ENCODE measurements at places on chromosomes 3 and 15. TPM values are rescaled to one million over a fixed set of nuclear protein-coding genes. Genes with fewer than 3 reads are reported as not detected.

The FBN1 gene
- total RNA-seq, result 0.79 TPM

The CCR3 gene
- not detected for total RNA-seq

The GATM gene
- total RNA-seq, result 1.2 TPM

The AADAC gene
- not detected for total RNA-seq

DNA sequence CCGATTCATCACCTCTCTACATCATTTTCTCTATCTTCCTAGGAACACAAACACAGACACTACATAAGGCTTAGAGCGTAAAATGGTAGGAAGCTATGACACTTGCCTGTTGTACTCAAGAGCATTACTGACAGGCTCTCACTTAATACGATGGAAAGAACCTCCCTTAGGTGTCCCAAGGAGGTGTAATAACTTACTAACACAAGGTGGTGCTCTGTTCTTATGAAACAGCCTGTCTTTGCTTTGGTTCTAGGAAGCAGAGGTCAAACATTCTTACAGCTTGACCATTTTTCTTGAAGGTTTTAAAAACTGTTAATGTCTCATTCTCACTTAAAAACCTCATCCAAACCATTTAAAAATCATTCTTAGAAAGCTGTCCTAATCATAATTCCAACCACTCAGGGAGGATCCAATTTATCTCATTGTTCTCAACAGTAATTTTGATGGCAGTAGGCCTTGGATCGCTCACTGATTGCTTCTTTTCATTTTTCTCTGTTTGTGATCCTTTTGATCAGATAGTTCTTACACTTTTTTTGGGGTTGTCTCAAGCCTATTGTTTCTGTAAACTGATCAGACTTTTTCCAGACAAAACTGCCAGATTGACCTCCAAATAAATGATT is 317.8 kb upstream of the AGTR1 start:
- no peaks in the 10 kb centered on the region for H3K4me1 ChIP-seq
- H3K27ac ChIP-seq, result no peak overlapping the region
- H3K36me3 ChIP-seq, result no peaks in the 10 kb centered on the region
- no peak for DNase-seq

DNA sequence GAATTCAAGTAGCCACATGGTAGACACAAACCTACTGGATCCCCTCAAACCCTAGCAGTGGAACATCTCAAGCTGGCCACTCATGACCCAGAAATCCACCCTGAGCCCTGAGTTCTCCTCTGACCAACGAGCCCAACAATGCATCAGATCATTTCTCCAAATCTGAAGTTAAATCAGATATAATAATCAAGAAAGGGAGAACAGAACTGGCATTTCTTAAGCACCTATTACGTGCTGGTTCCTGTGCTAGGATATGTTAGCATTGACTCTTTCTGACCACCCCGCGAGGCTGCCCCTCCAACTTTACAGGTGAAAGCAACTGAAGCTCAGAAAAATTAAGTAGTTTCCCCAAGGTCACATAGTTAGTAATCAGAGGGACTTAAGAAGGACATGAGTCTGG is 51.5 kb upstream of the CCDC174 start:
- DNase-seq, result no peak
- H3K4me1 ChIP-seq, result no peaks in the 10 kb centered on the region
- peaks cover 4% of the 10 kb centered on the region for H3K36me3 ChIP-seq
- no peak overlapping the region for H3K27ac ChIP-seq
- H3K4me3 ChIP-seq, result no peak overlapping the region

GRCh38 chr3:42936157-42936981 is 30.4 kb downstream of the ZNF662 start:
- DNase-seq, result no peak
- H3K36me3 ChIP-seq, result no peaks in the 10 kb centered on the region
- H3K27me3 ChIP-seq, result no peaks in the 10 kb centered on the region
- no peak overlapping the region for H3K4me3 ChIP-seq
- no peak overlapping the region for H3K27ac ChIP-seq

DNA sequence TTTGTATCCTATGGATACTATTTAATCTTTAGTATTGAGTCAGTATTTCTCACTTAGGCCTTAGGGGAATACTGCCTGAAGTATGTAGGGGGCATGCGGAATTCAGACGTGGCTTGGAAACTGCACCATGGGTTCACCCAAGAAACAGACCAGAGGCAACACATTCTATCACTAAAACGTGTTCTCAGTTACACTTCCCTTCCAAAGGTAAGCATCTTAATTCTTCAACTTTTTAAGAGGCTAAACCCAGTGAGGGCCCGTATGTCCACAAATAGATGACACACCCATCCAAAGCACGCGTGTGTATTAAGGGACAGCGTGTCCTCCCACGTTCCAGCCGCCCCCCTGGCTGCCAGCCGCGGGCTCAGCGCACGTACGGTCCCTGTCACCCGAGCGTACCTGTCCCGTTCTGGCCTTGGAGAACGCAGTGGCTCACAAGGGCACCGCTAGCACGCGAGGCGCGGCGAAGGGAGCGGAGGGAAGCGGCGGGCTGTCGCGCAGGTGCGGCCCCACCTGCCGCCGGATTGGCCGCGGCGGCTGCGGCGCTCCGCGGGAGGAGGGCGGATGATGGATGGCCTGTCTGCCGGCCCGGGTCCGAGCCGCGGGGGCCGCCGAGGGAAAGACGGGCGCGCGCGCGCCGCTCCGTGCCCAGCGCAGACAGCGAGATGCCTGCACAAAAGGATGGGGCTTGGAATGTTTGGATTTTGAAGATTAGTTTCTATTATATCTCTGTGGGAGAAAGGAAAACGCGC is 1003.9 kb upstream of the NR2F2 start:
- no peaks in the 10 kb centered on the region for H3K4me1 ChIP-seq
- H3K27ac ChIP-seq, result no peak overlapping the region
- no peak for DNase-seq
- no peaks in the 10 kb centered on the region for H3K36me3 ChIP-seq

GRCh38 chr15:47803767-47804166 is 86.5 kb downstream of the SEMA6D start:
- H3K27me3 ChIP-seq, result peaks cover 5% of the 10 kb centered on the region
- H3K4me3 ChIP-seq, result no peak overlapping the region
- H3K27ac ChIP-seq, result no peak overlapping the region

DNA sequence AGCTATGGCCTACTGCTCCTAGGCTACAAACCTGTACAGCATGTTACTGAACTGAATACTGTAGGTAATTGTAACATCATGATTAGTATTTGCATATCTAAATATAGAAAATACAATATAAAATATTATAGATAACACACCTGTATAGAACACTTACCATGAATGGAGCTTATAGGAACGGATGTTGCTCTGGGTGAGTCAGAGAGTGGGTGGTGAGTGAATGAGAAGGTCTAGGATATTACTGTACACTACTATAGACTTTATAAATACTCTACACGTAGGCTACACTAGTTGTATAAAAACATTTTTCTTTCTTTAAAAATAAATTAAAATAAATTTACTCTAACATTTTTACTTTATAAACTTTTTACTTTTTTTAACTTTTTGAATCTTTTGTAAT is 224.0 kb upstream of the CBLB start:
- peaks cover 12% of the 10 kb centered on the region for H3K4me1 ChIP-seq
- no peak overlapping the region for H3K4me3 ChIP-seq
- H3K36me3 ChIP-seq, result no peaks in the 10 kb centered on the region
- H3K27me3 ChIP-seq, result no peaks in the 10 kb centered on the region
- peak; percentile 8 for DNase-seq

DNA sequence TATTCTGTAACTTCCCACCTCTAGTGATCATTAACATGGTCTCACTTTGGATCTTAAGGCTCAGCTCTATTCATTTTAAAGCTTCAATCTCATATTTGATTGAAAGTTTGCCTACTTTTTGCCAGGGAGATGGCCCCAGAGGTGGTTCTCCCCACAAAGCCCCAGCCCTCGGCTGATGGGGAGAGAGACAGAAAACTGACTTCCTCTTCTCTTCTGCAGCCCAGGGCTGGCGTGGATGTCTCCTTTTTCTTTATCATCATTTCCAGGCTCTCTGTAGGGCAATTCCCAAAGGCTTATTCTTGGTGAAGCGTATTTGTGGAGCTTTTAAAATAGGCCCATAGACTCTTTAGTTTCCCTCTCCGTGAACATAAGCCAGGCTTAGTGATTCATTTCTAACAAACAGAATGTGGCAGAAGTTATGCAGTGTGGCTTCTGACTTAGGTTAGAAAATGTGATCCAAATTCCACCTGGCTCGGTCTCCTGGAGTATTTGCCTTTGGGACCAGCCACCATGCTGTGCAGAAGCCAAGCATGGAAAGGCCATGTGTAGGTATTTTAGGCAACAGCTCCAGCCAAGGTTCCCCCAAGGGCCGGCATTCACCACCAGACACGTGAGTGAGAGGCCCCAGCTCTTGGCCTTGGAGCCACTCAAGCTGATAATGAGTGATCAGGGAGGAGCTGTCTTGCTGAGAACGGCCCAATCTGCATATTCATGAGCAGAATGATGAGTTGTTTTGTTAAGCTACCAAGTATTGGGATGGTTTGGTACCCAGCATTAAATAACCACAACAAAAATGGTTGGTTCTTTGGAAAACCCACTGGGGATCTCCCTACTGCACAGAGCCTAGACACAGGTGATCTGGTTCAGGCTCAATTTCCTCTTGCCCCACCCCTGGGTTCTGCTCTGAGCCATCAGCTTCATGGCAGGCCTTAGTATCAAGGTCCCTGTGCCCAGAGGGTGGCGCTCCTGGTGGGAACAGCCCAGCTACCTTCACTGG is 353.2 kb upstream of the PROK2 start:
- no peaks in the 10 kb centered on the region for H3K36me3 ChIP-seq
- H3K4me3 ChIP-seq, result peak overlapping the region; percentile 66
- peaks cover 75% of the 10 kb centered on the region for H3K4me1 ChIP-seq
- H3K27me3 ChIP-seq, result peaks cover 5% of the 10 kb centered on the region
- peak overlapping the region; percentile 74 for H3K27ac ChIP-seq

GRCh38 chr3:117958027-117958426 is 1076.6 kb downstream of the IGSF11 start:
- H3K36me3 ChIP-seq, result no peaks in the 10 kb centered on the region
- no peaks in the 10 kb centered on the region for H3K27me3 ChIP-seq
- H3K4me3 ChIP-seq, result no peak overlapping the region
- no peak overlapping the region for H3K27ac ChIP-seq

- H3K27ac ChIP-seq, result no peak overlapping the region
- no peak overlapping the region for H3K4me3 ChIP-seq
- no peaks in the 10 kb centered on the region for H3K36me3 ChIP-seq
- peaks cover 50% of the 10 kb centered on the region for H3K27me3 ChIP-seq
- H3K4me1 ChIP-seq, result peaks cover 10% of the 10 kb centered on the region
These were observed 61.0 kb upstream of the PPARG start for GRCh38 chr3:12227833-12228232.

DNA sequence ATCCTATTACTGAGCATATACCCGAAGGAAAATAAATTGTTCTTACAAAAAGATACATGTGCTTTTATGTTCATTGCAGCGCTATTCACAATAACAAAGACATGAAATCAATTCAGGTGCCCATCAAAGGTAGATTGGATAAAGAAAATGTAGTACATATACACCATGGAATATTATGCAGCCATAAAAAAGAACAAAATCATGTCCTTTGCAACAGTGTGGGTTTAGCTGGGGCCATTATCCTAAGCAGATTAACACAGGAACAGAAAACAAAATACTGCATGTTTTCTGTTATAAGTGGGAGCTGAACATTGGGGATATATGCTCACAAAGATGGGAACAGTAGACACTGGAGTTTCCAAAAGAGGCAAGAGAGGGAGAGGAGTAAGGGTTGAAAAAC is 42.5 kb downstream of the SGO1 start:
- no peaks in the 10 kb centered on the region for H3K27me3 ChIP-seq
- H3K36me3 ChIP-seq, result peaks cover 12% of the 10 kb centered on the region
- no peak overlapping the region for H3K4me3 ChIP-seq
- no peak overlapping the region for H3K27ac ChIP-seq
- DNase-seq, result no peak

DNA sequence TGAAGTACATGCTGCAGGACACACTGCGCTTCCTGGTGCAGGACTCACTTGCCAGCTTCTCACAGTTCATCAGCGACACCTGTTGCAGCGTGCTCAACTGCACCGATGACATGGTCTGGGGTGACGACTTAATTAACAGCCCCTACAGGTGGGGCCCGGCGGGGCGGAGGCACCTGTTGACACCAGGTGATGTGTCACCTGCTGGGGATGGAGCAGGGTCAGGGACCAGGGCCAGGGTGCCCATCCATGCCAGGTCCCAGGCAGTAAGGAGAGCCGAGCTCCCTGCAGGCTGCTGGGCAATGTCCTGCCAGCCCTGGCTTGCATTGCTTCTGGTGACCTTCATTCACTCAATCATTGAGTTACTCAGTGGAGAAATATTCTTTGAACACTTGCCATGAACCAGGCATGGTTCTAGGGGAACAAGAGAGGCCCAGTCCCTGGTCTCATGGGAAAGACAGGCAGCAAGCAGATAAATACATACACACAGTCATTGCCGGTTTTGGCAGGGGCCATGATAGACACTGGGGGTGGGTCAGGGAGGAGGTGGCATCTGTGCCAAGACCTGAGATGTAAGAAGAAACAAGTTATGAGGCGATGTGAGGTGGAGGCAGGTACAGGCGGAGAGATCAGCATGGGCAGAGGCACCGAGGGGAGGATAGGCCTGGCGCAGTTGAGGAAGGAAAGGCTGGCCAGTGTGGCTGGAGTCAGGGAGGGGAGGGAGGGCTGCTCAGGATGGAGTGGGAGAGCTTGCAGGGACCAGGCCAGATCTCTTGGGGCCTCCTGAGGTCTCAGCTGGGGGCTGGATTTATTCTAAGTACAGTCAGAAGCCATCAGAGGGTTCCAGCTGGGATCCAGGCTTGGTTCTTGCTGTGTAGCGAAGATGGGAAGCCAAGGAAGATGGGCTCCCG is 30.8 kb downstream of the DNAH1 start:
- no peak for DNase-seq
- H3K27me3 ChIP-seq, result no peaks in the 10 kb centered on the region
- H3K36me3 ChIP-seq, result no peaks in the 10 kb centered on the region
- H3K4me3 ChIP-seq, result no peak overlapping the region
- H3K27ac ChIP-seq, result no peak overlapping the region
- no peaks in the 10 kb centered on the region for H3K4me1 ChIP-seq

DNA sequence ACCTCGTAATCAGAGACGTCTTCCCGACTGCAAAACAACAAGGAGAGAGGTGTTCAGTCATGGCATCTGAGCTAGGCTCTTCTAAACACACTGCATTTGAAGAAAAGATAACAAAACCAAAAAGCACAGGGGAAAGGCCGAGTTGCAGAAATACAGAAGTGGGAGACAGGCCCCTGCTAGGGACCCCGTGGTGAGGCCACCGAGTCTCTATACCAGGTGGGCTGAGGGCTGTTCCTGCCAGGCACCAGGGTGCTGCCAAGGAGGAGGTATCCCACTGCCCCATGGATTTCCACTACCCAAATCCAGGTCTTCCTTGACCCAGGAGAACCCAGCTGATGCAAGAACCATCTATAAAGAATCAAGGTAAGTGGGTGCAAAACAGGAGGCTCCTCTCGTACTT is 31.1 kb downstream of the RAB6B start:
- H3K27me3 ChIP-seq, result no peaks in the 10 kb centered on the region
- H3K27ac ChIP-seq, result no peak overlapping the region
- H3K36me3 ChIP-seq, result no peaks in the 10 kb centered on the region
- H3K4me3 ChIP-seq, result no peak overlapping the region
- H3K4me1 ChIP-seq, result no peaks in the 10 kb centered on the region

GRCh38 chr3:51945926-51946705 is 4.0 kb downstream of the PARP3 start:
- peaks cover 9% of the 10 kb centered on the region for H3K4me1 ChIP-seq
- H3K27ac ChIP-seq, result peak overlapping the region; percentile 75
- no peaks in the 10 kb centered on the region for H3K36me3 ChIP-seq
- no peaks in the 10 kb centered on the region for H3K27me3 ChIP-seq

Data from activated T-cell treated with anti-CD3 and anti-CD28 coated beads, Interleukin-2, amount 50 U/mL, for 72 hours (primary cell).